MCF 10A (cell line): ENCODE measurements at places on chromosomes 4 and X. TPM values are rescaled to one million over a fixed set of nuclear protein-coding genes. Genes with fewer than 3 reads are reported as not detected.
A peak's percentile ranks its signal among the peaks of the same experiment; 100 is the strongest.

- DNase-seq, result no peak
Observed at GRCh38 chrX:136260776-136261175, 9.6 kb upstream of the MAP7D3 start.

Gene DNAAF6
- total RNA-seq, result not detected in 2 replicates

- no peak for DNase-seq
Observed at GRCh38 chr4:763922-764321, 58.3 kb downstream of the PCGF3 start.

Gene SH3RF1
- total RNA-seq, result 16.5 and 17.4 TPM in 2 replicates

Gene SPOCK3
- not detected in 2 replicates for total RNA-seq

- DNase-seq, result no peak
Observed at GRCh38 chr4:84362896-84363655, 136.0 kb downstream of the NKX6-1 start.

DNA sequence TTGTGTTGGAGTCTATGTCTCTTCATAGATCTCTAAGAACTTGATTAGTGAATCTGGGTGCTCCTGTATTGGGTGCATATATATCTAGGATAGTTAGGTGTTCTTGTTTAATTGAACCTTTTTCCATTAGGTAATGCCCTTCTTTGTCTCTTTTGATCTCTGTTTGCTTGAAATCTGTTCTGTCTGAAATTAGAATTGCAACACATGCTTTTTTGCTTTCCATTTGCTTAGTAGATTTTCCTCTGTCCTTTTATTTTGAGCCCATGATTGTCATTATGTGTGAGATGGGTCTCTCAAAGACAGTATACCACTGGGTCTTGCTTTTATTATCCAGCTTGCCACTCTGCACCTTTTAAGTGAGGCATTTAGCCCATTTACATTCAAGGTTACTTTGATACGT, 79.1 kb upstream of the APOOL start:
- no peak for DNase-seq

- peak; percentile 8 for DNase-seq
Observed at GRCh38 chr4:72107456-72107855, 75.7 kb downstream of the NPFFR2 start.

DNA sequence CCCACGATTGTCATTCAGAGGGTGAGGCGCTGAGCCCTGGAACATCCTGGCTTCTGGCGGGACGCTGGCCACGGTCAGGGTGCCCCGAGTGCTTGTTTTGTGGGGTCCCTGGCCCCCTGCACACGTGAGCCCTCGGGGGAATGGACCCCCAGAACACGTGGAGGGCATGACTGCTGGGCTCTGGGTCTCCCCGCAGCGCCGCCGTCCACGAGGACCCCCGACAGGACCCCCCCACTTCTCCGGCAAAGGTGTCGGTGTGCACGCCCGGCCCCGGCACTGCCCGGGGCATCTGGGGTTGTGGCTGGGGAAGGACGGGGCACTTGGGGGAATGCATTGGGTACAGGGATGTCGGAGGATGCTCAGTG, 13.9 kb upstream of the GTPBP6 start:
- no peak for DNase-seq

GRCh38 chr4:37922328-37922727, 31.4 kb downstream of the TBC1D1 start:
- peak; percentile 24 for DNase-seq

Gene PHEX
- 0.69 and 0.89 TPM in 2 replicates for total RNA-seq

DNA sequence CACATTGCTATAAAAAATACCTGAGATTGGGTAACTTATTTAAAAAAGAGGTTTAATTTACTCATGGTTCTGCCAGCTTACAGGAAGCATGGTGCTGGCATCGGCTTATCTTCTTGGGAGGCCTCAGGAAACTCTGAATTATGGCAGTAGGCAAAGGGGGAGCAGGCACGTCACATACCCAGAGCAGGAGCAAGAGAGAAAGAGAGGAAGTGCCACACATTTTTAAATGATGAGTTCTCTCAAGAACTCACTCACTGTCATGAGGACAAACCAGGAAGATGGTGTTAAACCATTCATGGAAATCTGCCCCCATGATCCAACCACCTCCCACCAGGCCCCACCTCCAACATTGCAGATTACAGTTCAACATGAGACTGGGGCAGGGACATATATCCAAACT, 10.0 kb upstream of the AFF1 start:
- DNase-seq, result peak; percentile 45

DNA sequence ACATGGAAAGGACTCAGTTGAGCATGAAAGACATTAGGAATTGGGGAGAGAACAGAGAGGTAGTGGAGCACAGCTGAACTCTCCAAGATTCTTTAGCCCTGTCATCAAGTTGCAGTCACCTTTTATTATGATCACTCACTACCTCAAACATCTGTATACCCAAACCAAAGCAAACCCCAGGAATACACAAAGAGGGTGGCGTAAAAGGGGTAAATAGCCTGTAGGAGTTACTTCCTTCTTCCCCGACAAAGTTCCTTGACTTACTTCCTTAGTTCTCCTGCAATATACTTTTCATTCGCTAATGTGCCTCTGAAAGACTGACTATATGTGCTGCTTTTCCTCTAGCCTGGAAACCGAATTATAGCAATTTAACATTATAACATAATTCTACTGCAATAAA, 159.9 kb downstream of the SPRY1 start:
- no peak for DNase-seq

GRCh38 chr4:88583631-88584470, 8.4 kb upstream of the HERC3 start:
- DNase-seq, result peak; percentile 14

GRCh38 chr4:18749391-18749790, 727.8 kb upstream of the LCORL start:
- no peak for DNase-seq

- no peak for DNase-seq
Observed at GRCh38 chr4:123278755-123279154, 117.8 kb upstream of the SPRY1 start.

DNA sequence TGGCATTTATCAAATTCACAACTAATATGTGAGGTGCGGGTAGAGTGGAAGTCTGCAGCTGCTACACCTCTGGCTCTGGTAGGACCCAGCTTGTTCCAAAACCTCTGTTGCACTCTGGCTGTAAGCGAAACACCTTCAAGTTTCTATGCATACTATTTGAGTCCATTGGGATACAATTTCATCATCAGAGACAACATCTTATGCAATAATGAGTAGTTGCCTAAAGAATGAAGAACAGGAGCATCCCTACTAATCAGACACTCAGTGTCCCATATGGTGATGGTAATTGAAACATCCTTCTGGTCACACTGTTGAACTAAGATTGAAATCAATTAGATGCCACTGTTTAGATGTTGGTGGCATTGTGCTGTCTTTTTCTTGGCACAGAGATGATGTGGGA, 178.4 kb downstream of the MGST2 start:
- peak; percentile 42 for DNase-seq

- DNase-seq, result no peak
Observed at GRCh38 chr4:156118507-156119220, 165.0 kb upstream of the CTSO start.

Gene CRLF2
- not detected in 2 replicates for total RNA-seq

DNA sequence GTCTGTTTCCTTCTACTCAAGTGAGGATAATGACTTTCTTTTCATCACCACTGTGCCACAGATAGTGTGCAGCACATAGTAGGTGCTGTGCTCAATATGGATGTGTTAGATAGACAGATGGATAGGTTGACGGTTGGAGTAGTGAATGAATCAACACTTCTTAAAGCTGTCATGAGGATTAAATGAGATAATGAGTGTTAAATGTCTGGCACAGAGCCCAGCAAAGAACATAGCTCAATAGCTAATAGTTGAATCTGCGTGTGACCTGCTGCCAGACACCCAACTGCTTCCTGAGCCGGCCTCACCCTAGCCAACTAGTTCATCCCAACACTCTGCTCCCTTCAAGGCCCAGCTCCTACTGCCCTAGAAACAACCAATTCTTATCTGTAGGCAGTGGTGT, 67.7 kb upstream of the PJA1 start:
- DNase-seq, result peak; percentile 23
